ENCODE measurements at places on chromosomes 1 and 21. TPM values are rescaled to one million over a fixed set of nuclear protein-coding genes. Genes with fewer than 3 reads are reported as not detected.
A peak's percentile ranks its signal among the peaks of the same experiment; 100 is the strongest.

Gene TRIM46
- 10.6 TPM for total RNA-seq

GRCh38 chr1:16014509-16015482, 3.0 kb downstream of the HSPB7 start:
- ATAC-seq = peak; percentile 61

Gene GUCA2A
- total RNA-seq = not detected

DNA sequence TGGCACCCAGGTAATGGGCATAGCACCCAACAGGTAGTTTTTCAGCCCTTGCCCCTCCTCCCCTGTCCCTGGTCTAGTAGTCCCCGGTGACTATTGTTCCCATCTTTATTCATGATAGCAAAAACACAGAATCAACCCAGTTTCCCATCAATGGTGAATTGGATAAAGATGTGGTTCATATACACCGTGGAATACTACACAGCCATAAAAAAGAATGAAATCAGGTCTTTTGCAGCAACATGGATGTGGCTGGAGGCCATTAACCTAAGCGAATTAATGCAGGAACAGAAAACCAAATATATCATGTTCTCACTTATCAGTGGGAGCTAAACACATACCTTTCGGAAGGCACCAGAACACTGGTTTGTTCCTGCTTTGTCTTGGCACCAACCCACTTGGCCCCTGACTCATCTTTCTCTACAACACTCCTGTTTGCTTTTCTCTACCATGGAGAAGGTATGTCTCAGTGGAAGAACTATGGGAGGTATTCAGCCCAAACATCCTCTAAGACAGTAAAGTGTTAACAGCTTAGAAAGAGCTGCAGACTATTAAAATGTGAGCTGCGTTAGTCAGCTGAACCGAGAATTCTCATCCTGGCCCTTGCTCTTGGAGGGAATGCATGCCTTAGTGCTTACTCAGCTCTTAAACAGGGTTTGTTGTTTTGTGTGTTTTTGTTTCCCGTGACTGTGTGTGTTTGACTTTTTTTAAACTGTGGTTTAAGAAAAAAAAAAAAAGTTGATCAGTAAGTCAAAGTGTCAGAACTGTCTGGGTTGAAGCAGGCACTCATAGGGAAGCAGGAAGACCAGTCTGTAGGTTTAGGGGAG, 203.0 kb downstream of the TOMM20 start:
- ATAC-seq = peak; percentile 64

GRCh38 chr1:170134521-170134920, 11.2 kb upstream of the NTMT2 start:
- no peak for ATAC-seq

DNA sequence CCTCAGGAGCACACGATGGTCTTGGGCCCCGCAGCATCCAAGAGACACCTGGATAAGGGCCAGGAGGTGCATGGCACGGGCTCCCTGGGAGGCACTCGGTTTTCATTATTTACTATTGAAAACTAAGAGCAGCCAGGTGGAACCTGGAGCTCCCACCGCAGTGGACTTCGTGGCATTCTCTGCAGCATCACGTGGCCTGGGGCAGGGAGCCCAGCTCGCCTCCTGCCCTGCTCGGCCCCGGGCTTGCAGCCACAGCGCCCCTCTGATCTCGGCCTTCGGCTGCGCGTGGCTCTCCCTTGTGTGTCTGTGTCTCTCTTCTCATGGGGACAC, 121.6 kb downstream of the SIK1 start:
- ATAC-seq = no peak

GRCh38 chr21:20443558-20444155, 554.6 kb upstream of the NCAM2 start:
- no peak for ATAC-seq

DNA sequence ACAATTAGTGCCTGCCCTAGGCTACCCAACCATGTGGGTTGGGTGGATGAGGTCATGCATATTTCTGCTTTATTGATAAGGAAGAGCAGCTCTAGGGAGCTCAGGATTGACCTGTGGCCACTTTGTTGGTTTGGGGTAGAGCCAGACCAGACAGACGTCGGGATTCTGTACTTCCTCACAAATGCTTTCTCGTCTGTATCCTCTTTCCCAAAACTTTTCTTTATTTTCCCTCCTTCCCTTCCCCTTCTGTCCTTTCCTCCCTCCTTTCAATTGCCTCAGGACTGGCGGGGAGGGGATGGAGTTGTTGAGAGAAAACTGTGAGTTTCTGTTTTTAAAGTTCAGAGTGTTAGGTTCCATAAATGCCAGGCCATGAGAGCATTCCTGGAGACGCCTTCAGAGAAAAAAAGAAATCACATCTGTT, 68.0 kb downstream of the UCK2 start:
- ATAC-seq = no peak

DNA sequence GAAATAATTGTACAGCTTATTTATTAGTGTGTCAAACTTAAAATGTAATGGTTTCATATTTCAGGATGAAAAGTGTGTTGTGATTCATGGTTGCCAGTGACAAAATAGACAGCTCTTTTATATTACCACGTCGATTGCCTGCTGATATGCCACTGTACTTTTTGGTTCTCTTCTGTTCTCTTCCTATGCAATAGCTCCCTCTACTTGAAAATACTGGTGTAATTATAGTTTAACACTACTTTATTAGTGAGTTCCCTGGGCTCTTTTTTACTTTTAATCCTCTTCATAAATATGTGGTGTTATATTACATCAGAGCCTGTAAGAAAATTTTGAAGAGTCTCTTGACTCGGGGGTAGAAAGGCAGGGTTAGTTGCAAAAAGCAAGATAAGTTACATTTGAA, 111.3 kb downstream of the PATJ start:
- no peak for ATAC-seq

Gene TRIM17
- total RNA-seq = 1.7 TPM

DNA sequence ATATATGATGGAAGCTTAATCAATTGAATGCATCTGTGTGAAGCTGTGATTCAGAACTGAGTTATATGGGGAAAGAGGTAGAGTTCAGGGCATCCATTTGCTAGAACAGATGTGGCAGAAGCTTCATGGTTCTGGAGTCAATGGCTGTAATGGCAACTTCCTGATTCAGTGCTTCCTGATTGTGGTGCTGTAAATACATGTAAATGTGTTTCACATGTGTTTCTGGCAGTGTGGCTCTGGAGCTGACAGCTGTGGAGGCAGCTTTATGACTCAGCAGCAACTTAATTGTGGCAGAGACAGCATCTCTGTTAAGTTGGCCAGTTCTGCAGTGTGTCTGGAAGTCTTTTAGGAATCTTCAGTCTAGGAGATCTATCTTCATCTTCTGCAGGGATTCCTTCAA, 226.6 kb upstream of the ZRANB2 start:
- no peak for ATAC-seq

DNA sequence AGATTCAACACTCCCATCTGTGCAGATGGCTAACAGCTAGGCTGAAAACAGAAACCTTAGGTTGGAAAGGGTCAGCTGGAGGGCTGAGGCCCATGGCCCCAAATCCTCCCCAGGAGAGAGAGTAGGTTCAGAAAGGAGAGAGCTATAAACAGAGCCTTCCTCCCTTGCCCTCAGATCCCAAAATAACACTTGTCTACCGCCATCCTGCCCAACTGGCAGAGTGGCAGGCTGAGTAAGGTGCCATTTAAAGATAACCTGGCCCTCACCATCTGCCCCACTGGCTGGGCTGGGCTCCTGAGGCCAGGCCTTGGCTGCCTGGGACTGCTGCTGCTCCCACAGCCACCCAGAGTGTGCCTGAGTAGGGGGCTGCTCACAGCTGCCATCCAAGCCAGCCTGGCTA, 4.3 kb upstream of the SHISA4 start:
- ATAC-seq = no peak

GRCh38 chr1:1033009-1033587, 13.2 kb downstream of the AGRN start:
- ATAC-seq = peak; percentile 97

Gene ERICH3
- total RNA-seq = not detected

DNA sequence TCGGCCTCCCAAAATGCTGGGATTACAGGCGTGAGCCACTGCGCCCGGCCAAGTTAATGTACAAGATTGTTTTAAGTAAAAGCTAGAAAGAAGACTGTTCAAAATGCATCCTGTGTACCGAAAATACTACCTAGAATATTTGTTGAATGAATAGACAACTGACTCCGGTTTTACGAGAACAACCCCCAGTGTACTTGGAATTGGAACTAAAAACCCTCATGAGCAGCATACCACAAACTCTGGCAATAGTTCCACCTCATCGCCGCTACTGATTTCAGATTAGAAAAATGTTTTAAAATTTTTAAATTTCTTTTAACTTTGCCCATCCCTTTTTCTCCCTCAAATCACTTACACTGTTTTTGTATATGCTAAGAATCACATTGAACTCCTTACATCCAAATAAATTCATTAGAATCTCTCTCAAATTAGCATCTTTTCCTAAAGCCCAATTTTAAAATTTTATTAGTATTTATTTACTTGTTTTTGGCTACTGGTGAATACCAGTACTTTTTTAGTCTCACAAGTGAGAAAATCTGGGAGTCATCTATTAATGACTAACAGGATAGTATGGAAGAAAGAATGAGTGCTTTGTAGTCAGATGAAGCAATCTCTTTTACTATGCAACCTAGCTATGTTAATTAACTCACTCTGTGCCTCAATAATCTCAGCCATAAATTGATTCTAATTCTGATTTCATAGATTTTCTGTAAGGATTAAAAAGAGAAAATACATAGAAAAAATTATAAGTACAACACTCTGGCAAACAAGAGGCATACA, 95.1 kb downstream of the GPATCH2 start:
- no peak for ATAC-seq

- peak; percentile 37 for ATAC-seq
Observed at GRCh38 chr1:169707912-169708604, 3.4 kb downstream of the SELL start.

- ATAC-seq = no peak
Observed at GRCh38 chr21:42297377-42297776, 17.8 kb downstream of the TFF3 start.

Gene UTS2
- total RNA-seq = not detected

DNA sequence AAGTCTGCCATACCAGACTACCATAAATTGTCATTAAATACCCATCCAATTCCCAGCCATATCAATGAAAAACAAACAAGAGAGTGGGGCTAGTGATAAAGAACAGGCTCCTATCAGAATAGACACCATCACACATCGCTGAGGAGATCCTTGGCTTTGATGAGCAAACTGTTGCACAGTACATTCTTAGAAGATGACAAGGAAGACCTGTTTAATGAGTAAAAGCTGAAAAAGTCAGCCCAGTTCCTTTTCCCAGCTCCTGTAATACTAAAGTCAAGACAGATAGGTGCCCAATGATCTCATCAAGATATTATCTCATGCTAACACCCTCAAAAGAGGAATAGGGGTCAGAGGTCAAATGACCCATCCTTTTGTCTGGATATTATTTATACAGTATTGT, 164.5 kb upstream of the COA6 start:
- no peak for ATAC-seq

Gene GFI1
- 38.6 TPM for total RNA-seq

- ATAC-seq = no peak
Observed at GRCh38 chr1:222680080-222680479, 32.2 kb downstream of the AIDA start.

DNA sequence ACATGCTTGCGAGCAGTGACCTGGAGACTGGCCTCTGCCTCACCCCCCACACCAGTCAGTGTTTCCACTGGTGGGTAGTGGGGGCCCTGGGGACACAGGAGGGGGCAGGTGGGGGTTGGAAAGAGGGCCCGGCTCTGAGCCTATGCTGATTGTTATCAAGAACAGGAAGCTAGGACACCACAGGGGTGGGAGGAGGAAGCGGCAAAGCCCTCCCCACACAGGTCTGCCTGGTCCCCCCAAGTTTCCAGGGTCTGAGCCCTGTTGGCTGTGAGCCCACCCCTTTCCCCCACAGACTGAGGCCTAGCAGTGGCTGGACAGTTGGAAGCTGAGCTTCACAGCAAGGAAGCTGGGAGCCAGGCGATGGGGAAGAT, 1.6 kb upstream of the PTPN7 start:
- ATAC-seq = peak; percentile 11

GRCh38 chr1:43007377-43008114, 48.9 kb upstream of the SLC2A1 start:
- ATAC-seq = no peak

DNA sequence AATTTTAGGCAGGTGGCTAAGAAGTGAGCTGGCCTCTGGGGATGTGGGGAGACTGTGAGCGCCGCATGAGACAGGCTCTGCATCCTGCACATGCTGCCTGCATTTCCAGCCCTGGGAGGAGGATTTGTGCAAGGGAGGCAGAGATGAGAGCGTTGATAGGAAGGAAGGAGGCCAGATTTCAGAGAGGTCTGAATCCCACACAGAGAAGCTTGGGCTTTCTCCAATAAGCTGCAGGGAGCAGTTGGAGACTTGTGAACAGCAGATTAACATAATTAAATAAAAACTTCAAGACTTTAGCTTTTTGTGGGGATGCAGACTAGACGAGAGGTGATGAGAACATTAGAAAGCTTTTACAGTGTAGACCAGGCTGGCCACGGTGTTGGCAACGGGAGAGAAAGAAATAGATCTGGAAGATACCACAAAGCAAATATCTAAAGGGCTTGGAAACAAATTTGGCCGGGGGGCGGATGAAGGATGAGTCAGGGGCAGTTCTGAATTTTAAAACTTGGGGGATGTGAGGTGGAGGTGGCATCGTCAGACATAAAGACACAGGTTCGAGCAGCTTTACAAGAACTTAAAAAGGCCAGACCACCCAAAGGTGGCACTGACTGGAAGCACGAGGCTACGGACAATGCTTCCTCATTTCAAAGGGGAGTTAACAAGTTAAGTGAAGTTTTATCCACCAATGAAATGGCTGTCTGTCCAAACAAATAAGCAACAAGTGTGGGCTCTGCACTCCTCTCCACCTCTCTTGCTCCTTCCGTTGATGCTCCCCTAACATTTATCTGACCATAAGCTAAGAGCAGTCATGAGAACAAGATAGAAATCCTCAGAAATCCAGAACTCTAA, 57.0 kb downstream of the HIVEP3 start:
- ATAC-seq = no peak

Gene TNFRSF14
- total RNA-seq = 299 TPM

- no peak for ATAC-seq
Observed at GRCh38 chr1:227424159-227424680, 105.9 kb upstream of the CDC42BPA start.

DNA sequence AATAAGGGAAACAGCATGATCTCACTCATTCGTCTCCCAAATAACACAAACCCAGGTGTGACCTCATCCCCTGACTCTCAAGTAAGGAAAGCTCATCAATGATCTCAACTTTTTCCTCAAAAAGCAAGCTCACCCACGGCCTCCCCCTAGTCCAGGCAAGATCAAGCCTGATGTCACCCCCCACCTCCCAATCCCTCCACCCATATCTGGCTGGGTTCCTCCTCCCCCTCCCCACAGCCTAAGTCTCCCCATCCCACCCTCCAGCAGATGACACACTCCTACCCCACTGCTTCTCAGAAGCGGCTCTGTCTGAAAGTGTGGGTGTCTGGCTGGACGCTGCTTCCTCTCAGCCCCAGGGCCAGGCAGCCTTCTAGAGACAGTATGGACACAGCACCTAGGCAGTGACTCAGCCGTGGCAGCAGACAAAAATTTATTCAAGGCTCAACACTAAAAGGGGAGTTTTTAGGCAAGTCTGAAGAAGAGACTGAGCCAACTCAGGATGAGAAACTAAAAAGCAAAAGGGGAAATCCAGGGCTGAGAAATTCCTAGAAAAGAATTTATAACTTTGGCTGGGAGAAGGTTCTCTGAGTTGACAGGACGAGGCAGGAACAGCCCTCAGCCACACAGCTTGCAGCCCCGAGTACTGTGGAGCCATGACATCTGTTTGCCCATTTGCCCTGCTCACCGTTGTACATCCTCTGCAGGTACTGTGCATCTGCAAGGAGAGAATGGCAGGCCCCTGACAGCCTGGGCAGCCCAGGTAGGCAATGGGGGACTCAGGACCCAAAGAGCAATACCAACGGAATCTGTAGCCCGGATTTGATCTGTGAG, 81.6 kb upstream of the LRRC8D start:
- ATAC-seq = peak; percentile 93

GRCh38 chr1:78607334-78607927, 12.8 kb upstream of the IFI44L start:
- no peak for ATAC-seq

Measured in activated T-helper 17 cell treated with anti-CD3 and anti-CD28 coated beads, Interleukin-2, amount 50 U/mL, for 72 hours (primary cell).